ENCODE measurements at places on chromosomes 1 and 21.

DNA sequence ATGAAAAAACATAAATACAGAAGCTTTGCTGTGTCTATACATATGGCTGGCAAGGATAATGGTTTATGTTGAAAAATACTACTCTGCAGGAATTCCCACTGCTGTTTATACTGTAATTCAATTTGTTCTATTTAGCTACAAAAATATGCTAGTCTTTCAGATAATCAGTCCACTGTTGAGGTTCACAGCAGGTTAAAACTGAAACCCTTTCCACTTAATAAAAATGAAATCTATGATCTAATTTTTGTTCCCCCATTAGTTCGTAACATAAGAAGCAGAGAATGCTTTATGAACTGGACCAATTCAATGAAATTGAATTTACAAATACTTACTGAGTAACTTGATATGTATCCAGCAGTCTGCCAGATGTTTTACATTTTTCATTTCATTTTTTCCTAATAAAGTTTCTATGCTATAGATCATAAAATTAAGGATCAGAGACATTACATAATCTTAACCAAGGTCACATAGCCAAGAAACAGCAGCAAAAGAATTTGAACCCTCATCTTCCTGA lies 360.1 kb upstream of the BEND5 start:
- no peak for DNase-seq

GRCh38 chr1:22018583-22019559 lies 17.4 kb downstream of the CELA3A start:
- no peak for DNase-seq

- DNase-seq: no peak
Observed at GRCh38 chr1:200226268-200226968, 183.4 kb downstream of the ZNF281 start.

DNA sequence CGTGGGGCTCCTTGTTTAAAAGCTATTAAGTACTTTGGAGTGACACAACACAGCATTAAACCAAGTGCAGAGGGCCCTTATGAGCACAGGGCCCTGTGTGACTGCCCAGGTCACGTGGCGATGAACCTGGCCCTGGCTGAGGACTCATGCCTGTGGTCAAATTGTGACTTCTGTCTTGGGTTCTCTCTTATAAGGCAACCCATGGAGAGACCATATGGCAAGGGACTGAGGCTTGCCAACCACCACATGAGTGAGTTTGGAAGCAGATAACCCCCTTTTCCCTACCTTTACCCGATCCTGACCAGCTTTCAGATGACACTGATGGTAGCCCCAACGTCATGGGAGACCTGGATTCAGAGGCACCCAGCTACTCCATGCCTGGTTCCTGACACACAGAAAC lies 140.5 kb downstream of the ZBTB18 start:
- DNase-seq: no peak

- no peak for DNase-seq
Observed at GRCh38 chr1:18539171-18539570, 58.4 kb downstream of the KLHDC7A start.

- no peak for DNase-seq
Observed at GRCh38 chr1:166601650-166602278, 237.5 kb upstream of the POGK start.

GRCh38 chr1:3013371-3014049 lies 7.8 kb upstream of the ACTRT2 start:
- DNase-seq: no peak

DNA sequence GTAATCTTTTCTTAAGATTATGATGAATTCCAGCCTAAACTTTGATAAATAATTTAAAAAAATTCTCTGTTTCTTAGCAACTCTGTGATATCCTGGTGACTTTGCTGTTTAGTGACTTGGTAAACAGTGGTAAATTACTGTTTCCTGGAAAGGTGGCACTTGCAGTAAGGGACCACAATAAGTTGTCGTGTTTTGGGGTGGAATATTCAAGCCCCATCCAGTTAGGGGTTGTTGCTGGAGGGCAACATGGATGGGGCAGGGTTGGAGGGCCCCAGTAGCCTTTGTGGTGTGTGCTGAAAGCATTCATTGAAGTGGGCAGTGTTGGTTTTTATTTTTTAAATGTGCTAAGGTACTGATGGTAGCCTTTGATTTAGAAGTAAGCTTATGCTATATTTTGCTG lies 30.3 kb downstream of the PRDM2 start:
- DNase-seq: no peak

DNA sequence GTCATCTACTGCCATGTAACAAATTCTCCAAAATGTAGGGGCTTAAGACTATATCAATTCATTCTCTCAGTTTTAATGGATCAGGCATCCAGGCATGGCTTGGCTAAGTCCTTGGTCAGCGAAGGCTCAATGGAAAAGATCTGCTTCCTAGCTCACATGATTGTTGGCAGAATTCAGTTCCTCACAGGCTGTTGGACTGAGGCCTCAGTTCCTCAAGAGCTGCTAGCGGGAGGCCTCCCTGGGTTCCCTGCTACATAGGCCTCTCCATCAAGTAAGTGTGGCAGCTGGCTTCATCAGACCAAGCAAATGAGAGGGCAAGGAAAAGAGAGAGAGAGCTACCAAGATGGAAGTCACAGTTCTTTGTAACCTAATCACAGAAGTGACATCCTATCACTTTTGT lies 19.6 kb upstream of the EYA3 start:
- DNase-seq: no peak

DNA sequence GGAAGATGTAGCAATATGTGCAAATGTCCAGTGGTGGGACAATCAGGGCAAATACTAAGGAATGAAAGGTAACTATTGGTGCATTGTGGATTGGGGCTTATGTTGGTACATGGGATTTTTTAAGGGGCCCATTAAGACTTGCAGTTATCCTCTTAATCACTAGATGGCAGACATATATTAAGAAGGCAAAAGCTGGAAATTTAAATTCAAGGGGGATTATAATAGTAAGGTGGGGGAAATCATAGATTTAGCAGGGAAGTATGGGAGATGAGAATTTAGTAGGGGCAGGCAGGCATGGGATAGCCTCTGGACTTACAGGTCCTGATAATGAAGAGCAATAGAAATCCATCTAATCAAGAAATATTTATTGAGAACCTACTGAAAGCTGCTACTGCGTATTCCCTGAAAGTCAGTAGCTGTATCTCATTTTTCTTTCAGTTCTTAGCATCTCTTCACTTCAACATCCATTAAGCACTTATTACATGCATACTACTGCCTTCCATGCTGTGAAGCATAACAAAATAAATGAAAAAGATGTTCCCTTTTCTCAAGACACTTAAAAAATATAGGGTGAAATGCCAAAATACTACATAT lies 251.8 kb downstream of the CRB1 start:
- no peak for DNase-seq

DNA sequence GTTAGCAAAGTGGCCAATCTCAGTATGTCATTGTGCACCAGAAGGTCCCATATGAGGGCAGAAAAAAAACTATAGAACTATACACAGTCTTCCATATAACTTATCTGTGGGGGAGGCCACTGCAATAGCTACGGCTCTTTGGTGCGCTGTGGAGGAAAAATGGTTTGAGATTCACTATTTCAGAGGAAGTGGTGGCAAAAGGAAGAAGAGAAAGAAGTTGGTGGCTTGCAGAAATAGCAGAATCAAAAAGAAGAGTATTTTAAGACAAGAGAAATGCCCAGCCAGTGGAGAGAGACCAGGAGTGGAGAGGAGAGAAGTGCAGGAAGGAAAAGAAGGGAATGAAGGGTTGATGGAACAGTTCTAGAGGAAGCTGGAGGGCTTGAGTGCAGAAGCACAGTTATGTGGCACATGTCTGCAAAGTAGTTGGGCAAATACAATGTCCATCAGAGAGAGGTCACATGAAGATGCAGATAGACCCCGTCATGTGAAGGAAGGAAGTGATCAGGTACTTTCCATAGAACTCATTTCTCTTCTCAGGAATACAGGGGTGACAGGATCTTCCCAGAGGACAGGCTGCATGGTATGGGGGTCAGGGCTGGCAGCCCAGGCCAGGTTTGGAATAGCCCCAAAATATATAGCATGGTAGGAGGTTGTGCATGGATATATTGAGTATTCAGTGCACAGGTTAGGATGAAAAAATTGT lies 64.6 kb downstream of the RUNX1 start:
- DNase-seq: no peak

DNA sequence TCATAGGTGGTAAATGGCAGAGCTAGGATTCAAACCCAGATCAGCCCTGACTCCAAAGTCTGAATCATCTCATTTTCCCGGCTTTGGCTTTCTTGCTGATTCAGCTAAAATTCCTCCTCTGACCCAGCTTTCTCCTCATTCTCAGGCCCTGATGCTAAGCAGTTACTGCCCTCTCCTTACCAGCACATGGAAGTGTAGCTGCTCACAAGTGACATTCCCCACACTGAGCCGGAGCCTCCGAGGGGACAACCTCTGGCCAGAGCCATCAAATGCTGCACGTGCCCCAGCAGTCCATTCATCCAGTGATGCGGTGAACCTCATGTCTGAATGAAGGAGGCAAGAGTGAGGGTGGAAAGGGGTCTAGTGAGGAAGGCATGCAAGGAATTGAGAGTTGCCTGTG lies 11.1 kb downstream of the ITGA10 start:
- DNase-seq: no peak

- no peak for DNase-seq
Observed at GRCh38 chr21:15362458-15362857, 297.7 kb upstream of the NRIP1 start.

GRCh38 chr1:226679853-226680516 lies 59.1 kb downstream of the ITPKB start:
- DNase-seq: no peak

GRCh38 chr1:186925881-186926669 lies 97.3 kb downstream of the PLA2G4A start:
- DNase-seq: no peak

DNA sequence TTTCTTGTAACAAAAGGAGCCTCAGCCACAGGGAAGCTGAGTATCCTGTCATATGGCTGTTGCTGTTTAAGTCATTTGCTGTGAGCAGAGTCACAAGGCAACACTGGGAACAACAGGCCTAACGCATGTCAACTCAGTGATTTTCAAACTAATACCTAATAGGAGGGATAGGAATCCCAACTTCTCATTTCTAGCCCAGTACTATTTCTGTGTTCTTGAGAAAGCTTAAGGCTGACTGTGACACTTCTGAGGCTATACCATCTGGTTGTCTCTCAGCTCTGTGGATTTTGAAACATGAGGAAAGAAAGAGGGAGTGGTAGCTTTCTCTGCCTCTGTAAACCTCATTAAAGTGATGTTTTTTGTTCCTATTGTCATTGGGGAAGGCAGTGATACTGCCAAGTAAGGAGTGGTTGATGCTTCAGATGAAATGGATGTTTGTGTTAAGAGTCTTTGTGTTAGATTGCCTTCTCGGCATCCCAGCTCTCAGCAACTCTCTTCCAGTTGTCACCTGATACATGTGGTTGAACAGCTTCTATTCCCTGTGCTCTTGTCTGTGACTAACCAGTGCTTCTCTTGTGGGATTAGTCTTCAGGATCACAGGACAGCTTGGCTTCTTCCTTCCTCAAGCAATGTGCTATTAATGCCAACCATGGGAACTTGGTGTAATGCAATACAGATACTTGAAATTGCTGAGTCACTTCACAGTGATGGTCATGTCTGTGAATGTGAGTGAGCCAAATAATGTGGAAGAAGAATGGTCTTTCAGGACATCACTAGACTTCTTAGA lies 166.8 kb upstream of the IVNS1ABP start:
- peak; percentile 73 for DNase-seq

GRCh38 chr1:63780565-63780964 lies 6.7 kb downstream of the ROR1 start:
- DNase-seq: no peak
